ENCODE measurements at places on chromosomes 11 and 22.

DNA sequence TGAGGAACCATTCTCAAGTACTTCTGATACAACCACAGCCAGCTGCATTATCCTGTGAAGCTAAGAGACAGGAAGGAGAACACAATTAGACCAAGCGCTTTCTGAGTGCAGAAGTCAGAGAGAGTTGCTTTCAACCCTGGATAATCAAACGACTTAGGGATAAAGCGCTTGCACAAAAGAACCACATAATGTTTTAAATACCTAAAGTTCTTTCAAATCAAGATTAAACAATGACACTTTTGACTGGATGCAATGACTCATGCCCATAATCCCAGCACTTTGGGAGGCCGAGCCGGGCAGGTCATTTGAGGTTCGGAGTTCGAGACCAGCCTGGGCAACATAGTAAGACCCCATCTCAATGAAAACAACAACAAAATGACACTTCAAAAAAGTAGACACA is 145.1 kb downstream of the SWAP70 start:
- no peak for DNase-seq

DNA sequence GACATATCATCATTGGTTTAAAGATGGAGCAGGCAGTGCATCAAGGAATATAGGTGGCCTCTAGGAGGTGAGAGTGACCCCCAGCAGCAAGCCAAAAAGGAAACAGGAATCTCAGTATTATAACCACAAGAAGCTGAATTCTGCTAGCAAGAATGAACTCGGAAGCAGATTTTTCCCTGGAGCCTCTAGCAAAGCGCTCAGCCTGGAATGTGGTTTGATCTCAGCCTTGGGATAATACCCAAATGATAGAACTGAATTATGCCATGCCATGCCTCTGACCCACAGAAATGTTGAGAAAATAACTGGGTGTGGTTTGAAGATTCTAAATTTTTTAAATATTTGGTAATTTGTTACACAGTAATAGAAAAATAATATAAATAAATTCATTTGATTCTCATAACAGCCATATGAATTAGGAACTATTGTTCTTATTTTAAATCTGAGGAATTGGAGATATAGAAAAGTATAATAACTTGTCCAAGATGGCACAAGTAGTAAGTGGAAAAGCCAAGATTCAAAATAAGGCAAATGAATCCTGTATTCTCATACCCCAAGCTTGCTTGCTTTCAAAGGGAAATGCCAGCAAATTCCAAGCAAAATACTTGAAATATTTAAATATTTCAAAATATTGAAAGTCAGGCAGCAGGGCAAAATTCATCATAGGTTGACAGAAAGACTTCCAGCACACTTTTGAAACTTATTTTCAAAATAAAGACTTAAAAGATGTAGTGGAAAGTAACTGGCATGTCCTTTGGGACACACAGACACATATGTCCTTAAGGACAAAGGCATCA is 567.4 kb downstream of the KCNA4 start:
- DNase-seq, result no peak

- no peak for DNase-seq
Measured at GRCh38 chr22:28250036-28250695, 331.1 kb upstream of the PITPNB start.

- no peak for DNase-seq
Measured at GRCh38 chr11:72626414-72626936, 47.7 kb downstream of the PDE2A start.

DNA sequence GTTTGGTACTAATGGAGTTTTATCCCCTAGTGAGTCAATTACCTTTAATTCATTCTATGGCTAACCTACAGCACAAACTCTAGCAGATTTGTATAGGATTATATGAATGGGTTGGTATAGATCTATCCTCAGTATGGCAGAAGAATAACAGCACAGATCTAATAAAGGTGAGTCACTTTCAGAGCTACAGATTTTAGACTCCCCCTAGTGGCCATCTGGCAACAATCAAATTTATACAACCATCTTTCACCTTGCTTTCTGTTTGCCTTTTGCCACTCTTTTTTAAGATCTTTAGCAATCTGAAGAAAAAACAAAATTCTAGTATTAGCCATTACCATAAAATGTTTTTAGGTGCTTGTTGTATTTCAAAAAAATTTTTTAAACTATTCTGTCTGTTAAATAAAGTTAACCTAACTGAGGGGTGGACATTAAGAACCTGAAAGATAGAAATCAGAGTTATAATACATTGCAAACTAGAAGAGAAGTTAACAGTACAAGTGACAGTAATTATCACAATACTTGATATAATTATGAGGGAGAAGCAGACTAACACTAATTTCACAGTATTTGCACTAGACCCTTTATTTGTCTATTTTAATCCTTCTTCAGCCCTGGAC is 25.8 kb downstream of the DDIAS start:
- DNase-seq, result peak; percentile 59

All from endothelial cell of umbilical vein (primary cell).